ENCODE measurements at places on chromosomes 6 and 20.

DNA sequence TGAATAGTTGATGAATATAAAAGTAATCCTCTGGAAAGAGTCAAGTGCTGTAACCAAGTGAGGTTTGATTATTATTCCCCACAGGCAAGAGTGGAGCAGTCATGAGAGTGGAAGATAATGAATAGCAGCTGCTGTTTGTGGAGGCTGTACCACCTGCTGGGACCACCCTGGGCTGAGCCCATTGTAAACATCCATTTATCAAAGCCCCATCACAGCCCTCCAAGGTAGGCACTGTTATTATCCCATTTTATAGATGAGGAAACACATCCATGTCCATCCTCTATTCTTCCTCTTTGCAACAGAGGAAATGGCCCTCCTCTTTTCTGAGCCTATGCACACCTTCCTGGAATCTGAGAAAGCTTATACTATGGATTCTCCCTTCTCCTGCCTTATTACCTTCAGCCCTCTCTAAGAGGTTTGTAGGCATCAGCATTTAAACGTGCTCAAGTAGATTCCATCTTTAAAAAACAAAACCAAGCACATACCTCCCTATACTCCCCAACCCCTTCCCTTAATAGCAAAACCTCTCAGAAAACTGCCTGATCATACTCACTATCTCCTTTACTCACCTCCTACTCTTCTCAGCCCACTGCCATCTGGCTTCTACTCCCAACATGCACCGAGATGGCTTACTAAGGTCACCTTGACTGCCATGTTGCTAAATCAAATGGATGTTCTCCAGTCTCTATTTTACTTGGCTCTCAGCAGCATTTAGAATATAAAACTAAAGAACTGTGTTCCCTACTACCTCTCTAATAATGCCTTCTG lies 37.1 kb downstream of the CDH22 start:
- DNase-seq = no peak

DNA sequence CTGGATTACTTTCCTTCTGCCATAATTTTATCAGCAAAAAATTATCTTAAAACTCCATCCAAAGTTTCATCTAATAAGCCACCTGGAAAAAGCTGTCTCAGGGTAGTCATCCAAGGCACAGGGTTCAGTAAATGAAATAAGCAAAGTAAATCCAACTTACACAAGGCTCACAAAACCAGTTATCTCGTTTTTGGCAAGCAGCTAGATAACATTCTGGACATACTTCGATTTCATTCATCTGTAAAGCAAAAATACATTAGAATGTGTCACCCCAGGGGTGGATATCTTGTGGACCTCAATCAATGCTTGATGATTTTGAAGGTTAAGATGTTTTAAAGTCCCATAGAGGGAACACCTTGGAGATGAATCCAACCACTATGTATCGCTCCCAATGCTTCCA lies 73.1 kb downstream of the ZMYND8 start:
- DNase-seq = no peak

GRCh38 chr6:133891149-133891926 lies 2.4 kb downstream of the TCF21 start:
- no peak for DNase-seq

GRCh38 chr20:39993742-39994141 lies 695.3 kb downstream of the MAFB start:
- DNase-seq = no peak

All from NT2/D1 (cell line).